ENCODE measurements at places on chromosomes 3 and 15.
A peak's percentile ranks its signal among the peaks of the same experiment; 100 is the strongest.

GRCh38 chr3:129469026-129469425, 29.0 kb downstream of the IFT122 start:
- DNase-seq: no peak

DNA sequence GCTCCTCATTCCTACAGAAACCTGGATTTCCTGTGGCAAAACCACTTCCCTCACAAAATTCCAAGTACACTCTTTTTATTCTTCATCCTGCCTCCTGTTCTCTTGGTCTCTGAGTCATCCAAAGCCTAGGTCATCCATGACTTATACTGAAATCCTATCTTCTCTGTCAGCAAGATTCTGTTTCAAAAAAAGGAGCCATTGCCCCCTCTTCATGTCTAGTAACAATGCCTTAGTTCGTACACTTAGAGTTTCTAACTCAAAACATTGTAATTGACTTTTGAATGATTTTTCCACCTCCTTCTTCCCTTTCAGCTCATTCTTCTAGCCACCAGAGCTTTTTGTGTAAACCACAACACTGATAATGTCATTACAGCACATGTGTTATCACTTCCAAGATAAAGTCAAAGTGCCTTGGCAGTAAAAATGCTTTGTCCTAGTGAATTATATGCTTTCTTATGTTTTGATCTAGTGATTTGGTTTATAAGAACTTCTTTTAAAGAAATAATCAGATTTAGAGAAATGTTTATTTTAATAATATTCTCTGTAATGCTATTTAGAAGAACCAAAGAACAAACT, 256.5 kb upstream of the NECTIN3 start:
- DNase-seq: peak; percentile 32

DNA sequence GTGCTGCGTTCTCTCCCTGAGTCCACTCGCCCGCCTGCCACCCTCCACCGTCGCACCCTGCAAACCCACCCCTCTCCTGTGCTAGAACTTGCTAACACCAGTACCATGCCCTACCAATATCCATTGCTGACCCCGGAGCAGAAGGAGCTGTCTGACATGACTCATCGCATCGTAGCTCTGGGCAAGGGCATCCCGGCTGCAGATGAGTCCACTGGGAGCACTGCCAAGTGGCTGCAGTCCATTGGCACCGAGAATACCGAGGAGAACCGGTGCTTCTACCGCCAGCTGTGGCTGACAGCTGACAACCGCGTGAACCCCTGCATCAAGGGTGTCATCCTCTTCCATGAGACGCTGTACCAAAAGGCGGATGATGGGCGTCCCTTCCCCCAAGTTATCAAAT, 4.9 kb upstream of the ALAS1 start:
- peak; percentile 23 for DNase-seq

DNA sequence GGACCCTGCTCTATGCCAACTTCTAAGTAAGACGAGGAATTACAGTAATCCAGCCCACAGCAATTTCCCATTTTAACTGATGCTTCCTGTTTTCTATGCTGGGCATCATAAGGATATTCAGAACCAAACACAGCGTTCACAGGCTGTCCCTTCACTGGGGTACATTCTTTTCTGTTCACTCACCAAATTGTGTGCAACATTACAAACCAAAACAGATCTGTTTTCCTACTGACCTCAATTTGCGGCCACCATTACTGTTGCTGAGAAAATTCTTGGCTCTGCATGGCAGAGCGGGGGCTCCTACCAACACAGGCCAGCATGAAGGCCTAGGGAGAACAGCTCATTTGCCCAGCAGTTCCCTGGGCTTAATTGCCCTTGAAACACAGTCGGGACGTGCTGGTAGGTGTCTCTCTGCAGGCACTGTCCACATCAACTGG, 76.5 kb downstream of the MYO1E start:
- no peak for DNase-seq

DNA sequence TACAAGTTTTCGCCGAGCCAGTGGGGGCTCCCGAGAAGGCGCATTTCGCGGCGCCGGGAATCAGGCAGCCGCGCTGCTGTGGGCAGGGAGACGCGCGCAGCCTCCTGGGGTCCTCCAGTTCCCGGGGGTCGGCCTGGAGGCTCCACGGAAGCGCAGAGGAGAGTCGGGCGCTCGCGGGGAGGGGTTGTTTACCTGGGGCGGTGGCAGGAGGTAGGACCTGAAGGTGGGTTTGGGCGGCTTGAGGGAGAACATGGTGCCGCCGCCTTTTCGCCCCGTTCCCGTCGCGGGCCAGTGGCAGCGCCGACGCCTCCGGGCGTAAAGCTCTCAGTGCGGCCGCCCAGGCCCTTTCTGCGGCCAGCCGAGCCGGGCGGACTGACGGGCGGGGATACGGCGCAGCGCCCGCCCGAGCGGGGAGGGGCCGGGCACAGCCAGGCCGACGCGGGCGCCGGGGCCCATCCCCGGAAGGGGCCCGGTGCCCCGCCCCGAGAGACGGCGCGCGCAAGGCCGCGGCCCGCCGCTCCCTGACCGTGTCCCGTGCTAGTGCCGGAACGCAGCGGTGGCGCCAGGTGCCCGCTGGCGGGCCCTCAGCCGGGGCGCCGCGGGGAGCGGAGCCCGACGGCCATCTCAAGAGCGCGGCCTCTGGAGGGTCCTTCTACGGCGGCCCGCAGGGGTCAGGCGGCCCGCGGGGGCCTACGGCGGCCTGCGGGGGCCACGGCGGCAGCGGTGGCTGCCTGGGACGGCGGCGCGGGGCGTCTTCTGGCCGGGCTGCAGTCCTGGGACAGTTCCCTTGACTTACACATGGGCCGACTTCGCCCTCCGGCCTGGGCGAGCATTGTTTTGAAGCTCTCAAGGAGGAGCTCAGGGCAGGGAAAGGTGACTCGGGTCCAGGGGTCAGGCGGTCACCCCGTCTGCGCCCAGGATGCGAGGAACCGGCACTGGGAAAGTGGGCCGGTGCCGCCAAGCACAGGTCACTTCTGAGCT, at the start of gene MTMR10:
Gene MTMR10 (minus strand): TSS at position 374 of the 981 bp plus-strand sequence. CDS start 122 bp downstream, at position 252.
- no peak for DNase-seq

GRCh38 chr15:64003182-64003581, 43.1 kb downstream of the DAPK2 start:
- no peak for DNase-seq

GRCh38 chr15:38299216-38299615, 46.6 kb downstream of the SPRED1 start:
- DNase-seq: no peak

DNA sequence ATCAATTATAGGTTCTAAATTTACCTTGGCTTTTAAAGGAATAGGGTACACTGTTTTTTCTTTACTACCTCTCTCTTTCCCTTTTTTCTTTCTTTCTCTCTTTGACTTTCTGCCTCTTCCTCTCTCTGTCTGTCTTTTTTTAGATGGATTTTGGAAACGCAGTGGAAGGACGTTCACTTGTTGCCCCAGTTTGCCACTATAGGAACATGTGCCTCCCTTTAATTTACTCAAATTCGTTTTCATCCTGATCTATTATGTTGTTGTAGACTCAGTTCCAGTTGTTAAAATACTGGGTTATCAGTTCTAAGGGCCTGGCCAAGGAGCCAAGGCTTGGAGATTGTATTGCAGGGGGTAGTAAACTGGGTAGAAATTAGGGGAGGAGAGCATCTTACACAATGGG, 1.1 kb upstream of the SPINK8 start:
- DNase-seq: no peak

DNA sequence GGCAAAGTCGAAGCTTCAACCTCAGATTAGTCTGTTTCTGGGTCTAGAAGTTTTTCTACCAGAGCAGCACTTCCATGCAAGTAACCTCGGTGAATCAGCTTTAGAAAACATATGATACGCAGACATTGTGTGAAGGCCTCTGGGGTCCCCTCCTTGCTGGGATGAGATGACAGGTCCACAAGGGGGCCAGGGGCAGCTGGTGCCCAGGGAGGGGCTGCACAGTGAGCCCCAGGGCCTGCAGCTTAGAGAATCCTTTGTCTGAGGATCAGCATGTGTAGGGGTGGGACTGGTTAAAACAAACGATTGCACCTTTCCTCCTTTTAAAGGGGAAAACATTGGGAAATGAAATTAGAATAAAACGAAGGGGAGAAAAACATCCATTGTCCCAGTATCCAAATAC, 47.5 kb upstream of the TLE3 start:
- no peak for DNase-seq

All from amniotic stem cell (primary cell).